ENCODE measurements at places on chromosomes 4 and X.

GRCh38 chrX:134982748-134983147 is 8.0 kb upstream of the SMIM10 start:
- DNase-seq, result no peak

GRCh38 chr4:77453911-77454310 is 151.7 kb upstream of the CXCL13 start:
- DNase-seq, result no peak

DNA sequence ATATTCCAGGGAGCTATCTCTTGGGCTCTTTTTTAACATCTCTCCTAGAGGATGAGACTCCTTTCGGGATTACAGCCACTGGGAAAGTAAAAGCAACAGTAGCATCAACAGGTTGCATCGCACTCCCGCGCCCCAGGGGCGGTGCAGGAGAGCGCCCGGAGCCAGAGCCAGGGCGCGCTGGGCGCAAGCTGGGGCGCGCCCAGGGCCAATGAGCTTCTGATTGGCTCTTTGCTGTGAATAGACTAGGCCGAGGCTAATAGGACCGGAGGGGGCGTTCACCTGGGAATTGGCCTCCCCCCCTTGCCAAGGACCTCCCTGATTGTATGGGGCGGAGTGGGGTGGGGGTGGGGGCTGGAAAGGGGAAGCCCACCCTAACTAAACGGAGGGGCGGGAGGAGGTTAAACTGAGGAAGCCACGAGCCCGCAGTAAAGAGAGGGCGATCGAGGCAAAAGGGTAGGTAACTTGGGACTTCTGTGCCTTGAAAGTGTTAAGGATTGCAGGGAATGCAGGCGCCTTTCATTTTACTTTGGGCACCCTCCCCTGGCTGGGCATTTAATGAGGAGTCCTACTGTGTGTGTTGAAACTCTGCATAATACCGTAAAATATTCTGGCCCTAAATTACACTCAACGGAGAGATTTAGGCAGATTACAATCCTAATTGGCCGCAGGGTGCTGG is 1.1 kb upstream of the ATOH1 start:
- no peak for DNase-seq

GRCh38 chrX:1502241-1502640 is 34.7 kb downstream of the P2RY8 start:
- no peak for DNase-seq

GRCh38 chr4:129218360-129218759 is 122.4 kb downstream of the C4orf33 start:
- DNase-seq, result no peak

- no peak for DNase-seq
Observed at GRCh38 chr4:65665771-65666523, 4.3 kb downstream of the EPHA5 start.

GRCh38 chr4:153001626-153002025 is 65.5 kb downstream of the FHDC1 start:
- DNase-seq, result no peak

GRCh38 chr4:26015133-26015651 is 101.2 kb downstream of the SMIM20 start:
- DNase-seq, result no peak

DNA sequence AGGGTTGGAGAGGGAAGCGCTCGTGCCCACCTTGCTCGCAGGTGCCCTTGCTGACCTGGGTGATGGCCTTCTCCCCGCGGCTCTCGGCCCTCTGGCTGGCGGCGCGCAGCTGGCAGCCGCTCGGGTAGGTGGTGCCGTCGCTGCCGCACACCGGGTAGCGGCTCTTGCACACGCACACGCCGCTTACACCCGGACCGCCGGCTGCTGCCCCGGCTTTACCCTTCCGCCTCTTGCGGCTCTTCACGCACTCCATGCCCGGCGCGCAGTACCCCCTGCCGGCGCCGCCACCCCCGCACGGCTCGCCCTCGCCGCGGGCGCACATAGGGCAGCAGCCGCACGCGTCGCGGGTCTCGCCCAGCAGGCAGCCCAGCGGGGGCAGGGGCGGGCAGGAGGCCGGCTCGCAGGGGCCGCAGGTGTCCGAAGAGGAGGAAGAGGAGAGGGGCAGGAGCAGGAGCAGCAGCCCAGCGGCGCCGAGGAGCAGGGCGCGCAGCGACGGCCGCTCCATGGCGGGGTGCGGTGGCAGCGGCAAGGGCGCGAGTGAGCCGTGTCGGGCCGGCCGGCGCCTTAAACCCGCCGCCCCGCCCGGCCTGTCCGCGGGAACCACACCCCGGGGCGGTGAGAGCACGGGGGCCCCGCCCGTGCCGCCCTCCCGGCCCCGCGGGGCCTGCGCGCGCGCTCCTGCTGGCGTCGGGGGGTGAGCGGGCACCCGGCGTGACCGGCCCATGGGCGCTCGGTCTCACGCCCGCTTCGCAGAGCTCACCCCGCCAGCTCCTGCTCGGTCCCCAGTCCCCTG is at the start of gene IGFBP7:
Gene IGFBP7, minus strand, starts transcription at position 539 of the 793 bp plus-strand sequence. Its CDS starts 34 bp downstream, at position 505.
- no peak for DNase-seq

DNA sequence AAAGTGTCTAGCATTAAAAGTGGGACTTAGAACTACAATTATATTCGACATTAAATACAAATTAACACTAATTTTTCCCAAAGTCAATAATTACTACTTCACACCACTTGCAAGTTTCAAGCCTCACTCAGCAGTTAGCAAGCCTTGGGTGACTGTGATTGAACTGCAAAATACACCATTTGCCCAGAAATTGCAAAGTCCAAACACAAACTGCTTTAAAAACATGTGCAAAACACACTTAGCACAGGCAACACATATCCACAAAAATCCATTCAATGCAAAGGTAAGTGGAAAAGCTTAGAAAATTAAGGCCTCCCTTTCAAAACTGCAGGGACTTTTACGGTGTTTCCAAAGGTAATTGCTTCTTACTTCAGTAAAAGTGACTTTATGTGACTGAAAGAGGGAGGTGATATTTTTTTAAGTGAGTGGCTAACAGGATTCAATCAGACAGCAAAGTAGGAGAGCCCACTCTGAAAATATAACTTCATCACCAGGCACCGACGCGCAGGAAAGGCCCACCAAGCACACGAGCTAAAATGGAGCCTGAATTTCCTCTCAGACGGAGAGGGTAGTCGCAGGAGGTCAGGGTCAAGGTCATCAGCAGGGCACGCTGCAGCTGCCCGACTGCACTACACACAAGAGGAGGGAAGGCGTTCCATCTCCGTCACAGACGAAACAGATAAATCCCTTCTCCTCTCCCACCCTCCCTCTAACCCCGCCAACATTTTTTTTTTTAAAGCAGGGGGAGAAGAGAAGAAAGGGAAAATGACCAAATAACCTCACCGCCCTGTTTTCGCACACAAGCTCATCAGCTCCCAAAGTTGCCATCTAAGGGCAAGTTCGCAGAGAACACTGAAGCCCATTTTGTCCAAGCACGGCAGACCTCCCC is 3.1 kb downstream of the ZNF827 start:
- no peak for DNase-seq

GRCh38 chrX:24201216-24201615 is 51.7 kb downstream of the ZFX start:
- DNase-seq, result no peak

DNA sequence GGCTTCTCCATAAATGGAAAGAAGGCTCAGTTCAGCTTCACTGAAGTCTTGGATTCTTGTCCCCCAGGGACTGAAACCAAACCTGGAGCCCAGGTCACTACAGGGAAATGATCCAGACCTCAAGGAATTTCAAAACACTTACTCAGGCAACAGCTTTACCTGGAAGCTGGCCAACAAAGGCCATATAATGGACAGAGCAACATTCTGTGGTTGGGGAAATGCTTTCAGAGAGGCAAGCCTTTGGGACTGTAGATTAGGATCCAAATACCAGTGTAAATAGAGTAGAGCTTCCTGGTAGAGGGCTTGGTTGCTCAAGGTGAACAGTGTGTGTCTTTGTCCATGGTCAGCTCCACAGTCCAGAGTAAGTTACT is 57.0 kb upstream of the PROM1 start:
- no peak for DNase-seq

GRCh38 chr4:107570952-107571351 is 149.1 kb downstream of the PAPSS1 start:
- no peak for DNase-seq

- no peak for DNase-seq
Observed at GRCh38 chr4:105550641-105551040, 1.8 kb upstream of the ARHGEF38 start.

- no peak for DNase-seq
Observed at GRCh38 chr4:183362916-183363542, 40.8 kb upstream of the CLDN24 start.

DNA sequence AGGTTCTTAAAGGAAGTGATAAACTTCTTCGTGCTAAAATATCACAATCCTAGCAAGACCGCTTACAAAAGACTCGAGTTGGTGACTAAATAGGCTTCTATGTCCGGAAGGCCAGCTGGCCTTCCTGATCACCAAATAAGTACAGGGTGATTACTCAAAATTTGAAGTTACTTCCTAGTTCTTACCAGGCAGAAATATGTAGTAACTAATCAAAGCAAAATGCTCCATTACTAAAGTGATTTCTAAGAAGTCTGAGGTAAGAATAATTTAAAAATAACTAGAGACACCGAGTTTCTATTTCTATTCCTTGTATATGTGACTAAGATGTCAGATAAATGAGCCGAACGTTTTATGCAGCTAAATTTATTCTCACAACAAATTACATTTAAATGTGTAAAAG is 62.2 kb downstream of the NSUN7 start:
- DNase-seq, result no peak

DNA sequence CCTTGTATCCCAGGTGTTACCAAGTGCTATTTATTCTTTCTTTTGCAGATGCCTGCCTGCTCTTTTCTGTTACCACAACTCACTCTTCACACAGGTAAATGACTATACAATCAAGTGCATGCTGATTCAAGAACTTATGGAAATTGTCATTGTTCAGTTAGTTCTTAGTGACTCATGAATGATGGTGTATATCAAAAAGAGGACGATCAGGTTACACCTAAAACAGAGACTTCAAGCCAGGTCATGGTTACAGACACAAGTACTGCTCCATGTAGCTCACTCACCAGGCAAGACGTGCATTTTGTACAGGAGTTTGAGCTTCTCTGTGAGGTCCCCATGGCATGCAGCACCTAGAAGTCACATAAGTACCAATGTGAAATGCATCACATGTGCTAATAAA is 59.3 kb upstream of the UCP1 start:
- no peak for DNase-seq

DNA sequence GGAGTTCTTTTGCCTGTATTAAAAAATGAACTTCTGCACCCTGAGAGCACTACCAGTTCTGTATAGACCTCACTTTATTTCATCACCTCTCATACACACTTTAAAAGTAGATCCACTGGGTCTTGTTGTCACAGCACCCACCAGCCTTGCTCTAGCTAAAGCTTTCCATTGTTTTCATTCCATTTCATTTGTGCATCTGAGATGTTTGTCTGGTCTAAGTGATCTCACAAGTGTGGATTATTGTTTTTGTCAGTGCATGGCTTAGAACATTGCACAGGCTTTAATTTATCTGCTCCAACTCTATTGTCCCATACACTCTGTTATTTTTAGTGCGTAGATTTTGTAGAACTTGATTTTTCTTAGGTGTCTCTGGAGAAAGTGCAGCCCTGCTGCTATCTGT is 1157.5 kb upstream of the PABPC4L start:
- DNase-seq, result no peak

GRCh38 chrX:150704030-150704613 is 10.9 kb downstream of the MTMR1 start:
- DNase-seq, result no peak

DNA sequence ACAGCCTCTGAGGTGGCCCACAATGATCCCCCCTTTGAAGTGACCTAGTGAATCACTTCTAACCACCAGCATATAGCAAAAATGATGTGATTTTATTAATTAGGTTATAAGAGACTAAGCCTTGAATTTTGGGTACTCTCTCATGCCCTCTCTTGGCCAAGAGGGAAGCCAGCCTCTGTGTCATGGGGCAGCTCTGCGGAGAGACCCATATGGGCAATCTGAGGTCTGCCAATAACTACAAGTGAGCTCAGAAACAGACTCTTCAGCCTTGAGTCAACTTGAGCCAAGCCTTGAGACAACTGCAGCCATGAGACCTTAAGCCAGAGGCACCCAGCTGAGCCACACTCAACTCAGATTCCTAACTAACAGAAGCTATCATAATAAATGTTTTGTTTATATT is 45.7 kb downstream of the MANBA start:
- DNase-seq, result no peak

GRCh38 chr4:182432819-182433218 is 189.6 kb downstream of the TENM3 start:
- DNase-seq, result no peak

GRCh38 chr4:94457692-94458106 is 6.0 kb downstream of the PDLIM5 start:
- DNase-seq, result no peak

Data from stimulated activated CD8-positive, alpha-beta memory T cell treated with anti-CD3 and anti-CD28 coated beads, Interleukin-7, amount 100 ng/mL, for 4 hours (primary cell).